ENCODE measurements at places on chromosomes 1 and 21. TPM values are rescaled to one million over a fixed set of nuclear protein-coding genes. Genes with fewer than 3 reads are reported as not detected.

CELF3 gene
- total RNA-seq = not detected

KISS1 gene
- not detected for total RNA-seq

FAM72C gene
- 0.10 TPM for total RNA-seq

TRIM17 gene
- total RNA-seq = 0.42 TPM

TLR5 gene
- 6.6 TPM for total RNA-seq

Measured in mononuclear cell (primary cell).